ENCODE measurements at places on chromosomes 16 and 17.

DNA sequence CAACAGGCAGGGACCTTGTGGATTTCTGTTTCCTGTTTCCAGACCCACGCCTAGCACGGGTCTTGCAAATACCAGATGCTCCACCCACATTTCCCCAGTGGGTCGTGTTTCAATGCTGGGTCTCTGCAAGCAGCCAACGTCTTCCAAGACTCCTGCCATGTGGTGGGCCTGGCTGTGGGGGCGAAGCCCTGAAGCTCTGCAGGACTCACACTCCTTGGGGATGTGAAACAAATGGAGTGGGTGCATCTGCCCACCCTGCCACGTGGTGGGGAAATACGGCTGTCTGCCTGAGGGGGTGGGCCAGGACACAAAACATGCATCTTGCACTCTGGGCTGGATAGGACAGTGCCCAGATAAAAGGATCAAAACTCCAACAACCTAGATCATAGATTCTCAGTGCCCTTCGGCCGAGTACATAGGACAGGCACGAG is 32.6 kb downstream of the FA2H start:
- no peak for DNase-seq

- no peak for DNase-seq
Measured at GRCh38 chr17:44197980-44198720, 1.5 kb downstream of the ATXN7L3 start.

DNA sequence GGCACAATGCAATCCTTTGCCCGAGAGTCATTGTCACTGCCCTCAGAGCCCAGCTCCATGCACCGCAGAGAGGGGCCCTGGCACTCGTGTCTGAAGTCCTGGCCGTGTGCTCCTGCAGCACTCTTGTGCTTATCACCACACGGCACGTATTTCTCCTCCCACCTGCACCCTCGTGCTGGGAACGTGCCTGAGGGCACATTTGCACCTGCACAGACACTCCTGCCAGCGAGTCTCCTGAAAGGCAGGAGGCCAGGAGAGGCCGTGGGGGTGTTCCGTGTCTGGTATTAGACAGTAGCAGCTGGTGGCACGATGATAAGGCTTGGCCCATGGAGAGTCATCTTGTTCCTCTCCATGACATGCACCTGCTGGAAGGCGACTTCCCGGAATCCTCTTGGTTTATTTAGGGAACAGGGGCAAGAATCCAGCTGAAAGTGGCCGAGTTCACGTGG is 3.4 kb upstream of the ACSF3 start:
- DNase-seq = no peak

GRCh38 chr16:67248401-67249177 is at the start of gene SLC9A5:
SLC9A5 (plus strand) TSS chr16:67248979; CDS start chr16:67249015, 36 bp downstream.
- no peak for DNase-seq

- peak; percentile 87 for DNase-seq
Measured at GRCh38 chr16:69132424-69133252, at the start of the genes CHTF8 and UTP4. CHTF8 (minus strand) TSS chr16:69132588; CDS start chr16:69121458, 11,130 bp downstream. UTP4 (plus strand) TSS chr16:69132649; CDS start chr16:69133460, 811 bp downstream.

DNA sequence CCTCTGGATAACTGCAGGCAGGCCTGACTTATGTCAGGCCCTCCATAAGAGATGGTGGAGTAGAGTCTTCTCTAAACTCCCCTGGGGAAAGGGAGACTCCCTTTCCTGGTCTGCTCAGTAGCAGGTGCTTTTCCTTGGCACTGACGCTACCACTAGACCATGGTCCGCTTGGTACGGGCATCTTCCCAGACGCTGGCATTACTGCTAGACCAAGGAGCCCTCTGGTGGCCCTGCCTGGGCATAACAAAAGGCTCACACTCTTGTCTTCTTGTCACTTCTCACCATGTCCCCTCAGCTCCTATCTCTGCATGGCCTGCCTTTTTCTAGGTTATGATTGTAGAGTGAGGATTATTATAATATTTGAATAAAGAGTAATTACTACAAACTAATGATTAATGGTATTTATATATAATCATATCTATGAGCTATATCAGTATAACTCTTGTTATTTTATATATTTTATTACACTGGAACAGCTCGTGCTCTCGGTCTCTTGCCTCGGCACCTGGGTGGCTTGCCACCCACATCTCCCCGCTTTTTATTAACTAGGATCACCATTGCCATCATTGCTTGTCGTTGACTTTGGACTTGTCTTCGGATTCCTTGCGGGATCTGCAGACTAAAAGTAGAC is 59.8 kb upstream of the ARL4D start:
- no peak for DNase-seq

GRCh38 chr16:56909527-56909979 is 22.4 kb upstream of the HERPUD1 start:
- DNase-seq = no peak

DNA sequence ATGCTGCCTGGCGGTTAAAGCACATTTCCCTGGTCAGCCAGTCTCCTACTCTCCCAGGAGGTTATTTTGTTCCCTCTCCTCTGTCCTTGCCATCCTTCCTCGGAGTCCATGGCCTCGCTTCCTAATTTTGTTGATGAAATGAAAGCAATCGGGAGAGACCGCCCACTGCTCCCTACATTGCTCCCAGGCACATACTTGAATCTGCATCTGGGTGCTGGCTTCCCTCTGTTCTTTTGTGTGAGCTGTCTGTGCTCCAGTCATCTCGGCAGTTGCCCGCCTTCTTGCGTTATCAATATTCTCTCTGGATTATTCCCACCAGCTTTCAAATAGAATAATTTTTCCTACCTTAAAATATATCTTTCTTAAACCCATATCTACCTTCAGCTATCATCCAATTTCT is 11.1 kb downstream of the KRT23 start:
- DNase-seq = no peak

GRCh38 chr17:48613862-48614694 is 1.0 kb downstream of the HOXB8 start:
- no peak for DNase-seq

GRCh38 chr17:50426472-50426782 is 409 bp downstream of the ACSF2 start:
- DNase-seq = no peak

GRCh38 chr17:64270885-64271284 is 7.8 kb upstream of the TEX2 start:
- DNase-seq = no peak

GRCh38 chr17:60744355-60744966 is 66.8 kb downstream of the BCAS3 start:
- no peak for DNase-seq

DNA sequence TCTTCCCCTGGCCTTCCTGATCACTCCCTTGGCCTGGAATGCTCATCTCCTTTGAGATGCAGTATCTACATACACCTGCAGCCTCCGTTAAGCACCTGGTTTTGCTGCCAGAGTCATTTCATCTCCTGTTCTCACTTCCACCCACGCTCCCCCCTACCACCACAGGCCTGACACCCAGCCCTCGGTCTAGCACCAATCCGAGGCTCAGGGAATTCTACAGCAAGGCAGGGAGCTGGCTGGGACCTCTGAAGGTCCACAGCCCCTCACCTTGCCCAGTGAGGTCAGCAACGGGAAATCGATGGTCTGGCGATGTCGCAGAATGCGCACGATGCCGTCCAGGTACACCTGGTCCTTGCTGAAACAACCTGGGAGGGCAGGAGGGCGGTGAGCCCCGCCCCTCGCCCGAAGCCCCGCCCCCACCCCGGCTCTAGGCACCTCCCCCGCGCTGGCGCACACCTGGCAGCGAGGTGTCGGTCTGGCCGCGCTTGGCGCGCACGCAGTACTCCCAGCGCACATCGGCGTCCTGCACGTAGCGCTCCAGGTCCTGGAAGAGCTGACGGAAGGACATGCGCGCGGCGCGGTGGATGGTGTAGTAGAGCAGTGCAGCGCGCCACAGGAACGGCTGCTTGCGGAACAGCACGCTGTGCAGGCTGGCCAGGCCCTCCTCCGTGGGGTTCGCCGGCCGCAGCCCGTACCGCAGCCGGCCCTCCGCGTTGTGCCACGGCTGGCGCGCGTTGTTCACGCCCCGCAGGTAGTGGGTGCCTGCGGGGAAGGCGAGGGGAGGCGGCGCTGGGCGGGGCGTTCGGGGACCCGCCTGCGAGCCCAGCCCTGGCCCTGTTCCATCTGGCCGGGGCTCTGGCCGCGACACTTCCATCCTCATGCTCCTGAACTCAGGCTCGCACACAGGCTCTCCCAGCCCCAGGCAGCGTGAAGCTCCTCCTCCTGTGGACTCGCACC is 5.7 kb downstream of the MATCAP1 start:
- DNase-seq = no peak

GRCh38 chr17:8872036-8872704 is 4.7 kb upstream of the PIK3R6 start:
- DNase-seq = no peak

- no peak for DNase-seq
Measured at GRCh38 chr17:51601622-51602261, 341.4 kb downstream of the UTP18 start.

- DNase-seq = no peak
Measured at GRCh38 chr16:58116081-58116480, 13.1 kb downstream of the CFAP20 start.

GRCh38 chr17:21280081-21280518 is 4.4 kb upstream of the MAP2K3 start:
- peak; percentile 91 for DNase-seq

DNA sequence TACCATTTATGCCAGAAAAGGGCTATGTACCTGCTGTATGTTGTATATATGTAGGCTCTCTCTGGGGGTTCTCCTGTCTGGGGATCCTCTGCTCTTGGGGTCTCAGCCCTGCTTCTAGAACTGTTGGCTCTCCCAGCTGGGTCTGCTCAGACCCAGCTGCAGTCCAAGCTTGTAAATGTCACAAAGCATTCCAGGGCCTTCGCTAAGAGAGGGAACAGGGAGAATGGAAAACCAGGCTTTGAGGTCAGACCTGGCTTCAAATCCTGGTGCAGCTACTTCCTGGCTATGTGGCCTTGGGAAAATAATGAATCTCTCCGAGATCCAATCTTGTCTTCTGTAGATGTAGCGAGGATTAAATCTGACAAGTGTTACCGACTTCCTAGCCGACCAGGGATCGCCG is 44.0 kb downstream of the NLRP1 start:
- no peak for DNase-seq

DNA sequence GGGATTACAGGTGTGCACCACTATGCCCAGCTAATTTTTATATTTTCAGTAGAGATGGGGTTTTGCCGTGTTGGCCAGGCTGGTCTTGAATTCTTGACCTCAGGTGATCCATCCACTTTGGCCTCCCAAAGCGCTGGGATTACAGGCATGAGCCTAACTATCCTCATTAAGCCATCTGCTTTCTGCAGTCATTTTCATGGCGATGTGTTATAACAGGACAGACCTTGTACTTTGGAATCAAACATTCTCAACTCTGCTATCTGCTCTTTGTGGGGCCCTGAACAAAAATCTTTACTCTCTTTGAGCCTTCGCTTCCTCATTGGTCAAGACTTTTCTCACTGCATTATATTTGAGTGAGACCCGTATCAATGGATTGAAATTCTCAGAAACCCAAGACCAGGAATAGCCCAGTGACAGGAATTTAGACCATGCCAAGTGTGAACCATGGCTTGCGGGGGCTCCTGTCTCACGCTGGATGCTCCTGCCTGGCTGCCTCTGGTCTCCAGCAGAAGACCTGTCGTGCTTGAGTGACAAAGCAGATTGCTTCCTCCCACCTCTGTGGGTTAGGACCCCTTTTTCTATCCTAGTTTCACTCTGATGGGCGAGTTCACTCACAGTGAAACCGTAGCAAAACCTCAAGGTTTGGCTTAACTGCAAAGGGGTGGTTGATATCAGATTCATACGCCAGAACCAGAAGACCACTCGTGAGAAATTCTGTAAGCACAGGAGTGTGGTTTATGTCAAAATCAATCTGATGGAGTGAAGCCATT is 519.1 kb downstream of the MAF start:
- DNase-seq = no peak

DNA sequence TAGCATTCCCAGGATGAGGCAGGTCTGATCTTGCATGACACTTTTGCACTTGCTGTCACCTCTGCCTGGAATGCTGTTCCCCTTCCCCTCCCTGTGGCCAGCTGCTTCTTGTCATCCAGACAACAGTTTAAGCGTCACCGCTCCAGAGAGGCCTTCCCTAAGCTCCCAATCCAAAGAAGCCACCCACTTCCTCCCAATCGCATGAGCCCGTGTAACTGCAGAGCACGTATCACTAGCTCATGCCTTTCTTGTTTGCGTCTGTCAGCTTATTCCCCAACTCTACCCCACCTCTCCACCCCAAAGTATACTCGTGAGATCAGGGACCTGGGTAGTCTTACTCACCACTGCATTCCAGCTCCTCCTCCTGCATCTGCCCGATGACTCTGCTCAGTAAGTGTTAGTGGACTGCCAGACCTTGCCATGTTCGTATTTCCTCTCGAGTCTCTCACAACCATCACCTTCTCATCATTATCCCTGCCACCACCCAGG is 92.8 kb downstream of the GAS7 start:
- no peak for DNase-seq

GRCh38 chr16:4763791-4764190 is 3.2 kb downstream of the ZNF500 start:
- DNase-seq = no peak

DNA sequence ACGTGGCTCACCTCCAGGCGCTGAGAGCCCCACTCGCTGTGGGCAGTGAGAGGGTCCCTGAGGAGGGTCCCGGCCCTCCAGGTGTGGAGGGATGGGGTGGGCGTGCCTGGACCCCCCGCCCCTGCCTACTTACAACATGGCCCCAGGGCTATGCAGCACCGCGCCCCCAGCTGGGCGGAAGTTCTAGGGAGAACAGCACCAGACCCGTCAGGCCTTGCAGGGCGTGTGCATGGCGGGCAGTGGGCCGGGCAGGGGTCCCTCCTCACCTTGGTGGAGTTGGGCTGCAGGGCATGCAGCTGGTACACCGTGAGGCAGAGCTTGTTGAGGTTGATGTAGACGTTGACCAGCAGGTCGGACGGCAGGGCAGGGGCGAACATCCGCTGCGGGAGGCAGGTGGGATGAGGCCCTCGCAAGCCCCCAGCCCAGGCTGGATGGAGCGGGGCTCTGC is 2.7 kb downstream of the SMIM22 start:
- no peak for DNase-seq

DNA sequence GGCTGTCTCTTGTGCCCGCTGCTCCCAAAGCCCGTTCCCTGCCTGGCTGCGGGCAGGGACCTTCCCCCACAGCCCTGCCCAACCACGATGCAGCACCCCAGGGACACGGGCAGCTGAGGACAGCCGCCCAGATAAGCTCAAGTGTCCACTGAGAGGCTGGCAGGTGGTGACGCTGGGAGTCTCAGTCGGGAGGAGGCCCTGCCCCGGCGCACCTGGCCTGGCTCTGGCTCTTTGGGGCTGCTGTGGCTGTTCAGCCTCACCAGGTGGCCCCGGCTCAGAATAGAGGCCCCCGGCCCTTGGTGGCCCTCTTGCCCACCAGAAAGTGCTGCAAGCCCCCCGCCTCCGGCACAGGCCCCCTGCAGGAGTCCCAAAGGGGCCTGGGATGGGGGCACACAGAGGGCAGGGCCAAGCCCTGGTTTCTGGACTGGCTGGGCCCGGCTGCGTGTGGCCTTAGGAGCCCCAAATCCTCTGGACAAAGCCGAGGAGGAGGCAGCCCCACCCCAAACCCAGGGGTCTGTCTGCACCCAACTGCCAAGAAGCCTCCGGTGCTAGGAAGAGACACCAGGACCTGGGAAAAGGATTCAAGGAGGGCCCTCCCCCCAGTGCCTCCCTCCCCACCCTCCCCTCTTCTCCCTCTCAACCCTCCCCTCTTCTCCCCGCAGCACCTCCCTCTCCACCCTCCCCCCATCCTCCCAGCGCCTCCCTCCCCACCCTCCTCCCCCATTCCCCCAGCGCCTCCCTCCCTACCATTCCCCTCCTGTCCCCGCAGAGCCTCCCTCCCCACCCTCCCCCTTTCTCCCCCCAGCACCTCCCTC is 5.3 kb downstream of the NTHL1 start:
- DNase-seq = no peak

- peak; percentile 99 for DNase-seq
Measured at GRCh38 chr17:8152112-8152775, at the start of gene PER1. PER1 (minus strand) TSS chr17:8152404; CDS start chr17:8150706, 1,698 bp downstream.

- DNase-seq = no peak
Measured at GRCh38 chr16:52929478-52930400, 123.0 kb downstream of the CHD9NB start.
